Placental epithelial cell (primary cell): ENCODE measurements at places on chromosomes 11 and 22. TPM values are rescaled to one million over a fixed set of nuclear protein-coding genes. Genes with fewer than 3 reads are reported as not detected.

TTC36 gene
- 1.2 and 2.7 TPM in 2 replicates for total RNA-seq

TPH1 gene
- total RNA-seq = 0.11 and 0.39 TPM in 2 replicates

STK33 gene
- total RNA-seq = under 0.01 TPM in 1 of 2 replicates, not detected in the other

FXYD2 gene
- not detected in 2 replicates for total RNA-seq

ELMOD1 gene
- 0.39 TPM in 1 of 2 replicates, not detected in the other for total RNA-seq

TRIM6 gene
- 26.7 and 70.5 TPM in 2 replicates for total RNA-seq

PRR5L gene
- 59.3 and 81.7 TPM in 2 replicates for total RNA-seq

CDHR5 gene
- not detected in 2 replicates for total RNA-seq

ZBTB3 gene
- total RNA-seq = 25.9 and 32.9 TPM in 2 replicates

DEFB131B gene
- total RNA-seq = not detected in 2 replicates

ZNHIT2 gene
- 12.6 and 14.5 TPM in 2 replicates for total RNA-seq

CYB5R2 gene
- 17.0 and 28.7 TPM in 2 replicates for total RNA-seq

OR5P2 gene
- 0.79 and 4.4 TPM in 2 replicates for total RNA-seq

KMT5B gene
- 29.5 and 42.8 TPM in 2 replicates for total RNA-seq
